ENCODE measurements at places on chromosomes 5 and 9. TPM values are rescaled to one million over a fixed set of nuclear protein-coding genes. Genes with fewer than 3 reads are reported as not detected.

The ADGRV1 gene
- total RNA-seq: 0.32 TPM

The KCNIP1 gene
- not detected for total RNA-seq

The SPINK5 gene
- not detected for total RNA-seq

The IFNA21 gene
- total RNA-seq: not detected

The SLC6A3 gene
- total RNA-seq: not detected

The CD72 gene
- 1.1 TPM for total RNA-seq

The FAXDC2 gene
- total RNA-seq: 3.6 TPM

The CYLC2 gene
- total RNA-seq: not detected

The ALDH7A1 gene
- total RNA-seq: 24.4 TPM

The ANKRD33B gene
- 4.2 TPM for total RNA-seq

The SPATA6L gene
- 0.26 TPM for total RNA-seq

The FIBCD1 gene
- total RNA-seq: 4.7 TPM

The BARX1 gene
- not detected for total RNA-seq

The NXNL2 gene
- not detected for total RNA-seq

The GOLM1 gene
- 61.8 TPM for total RNA-seq

The SV2C gene
- not detected for total RNA-seq

The TMEM174 gene
- total RNA-seq: not detected

The NR4A3 gene
- 1.3 TPM for total RNA-seq

The FAM151B gene
- 1.2 TPM for total RNA-seq

The PCDHB4 gene
- under 0.01 TPM for total RNA-seq

The LAMC3 gene
- total RNA-seq: 3.7 TPM

The IL12B gene
- not detected for total RNA-seq

The SPINK1 gene
- total RNA-seq: 0.26 TPM

The JAKMIP2 gene
- 3.0 TPM for total RNA-seq

The SPACA9 gene
- 14.8 TPM for total RNA-seq

The GPR150 gene
- 1.0 TPM for total RNA-seq
